ENCODE measurements at places on chromosomes 3 and 15.

- no peak for DNase-seq
These were observed 22.5 kb upstream of the ROPN1 start for GRCh38 chr3:124014366-124014942.

- DNase-seq = no peak
These were observed 350.5 kb upstream of the ICE2 start for GRCh38 chr15:60829416-60829815.

- DNase-seq = no peak
These were observed 109.6 kb upstream of the TMCO5A start for GRCh38 chr15:37824717-37825382.

GRCh38 chr3:124542214-124542869, 187.9 kb upstream of the UMPS start:
- DNase-seq = no peak

DNA sequence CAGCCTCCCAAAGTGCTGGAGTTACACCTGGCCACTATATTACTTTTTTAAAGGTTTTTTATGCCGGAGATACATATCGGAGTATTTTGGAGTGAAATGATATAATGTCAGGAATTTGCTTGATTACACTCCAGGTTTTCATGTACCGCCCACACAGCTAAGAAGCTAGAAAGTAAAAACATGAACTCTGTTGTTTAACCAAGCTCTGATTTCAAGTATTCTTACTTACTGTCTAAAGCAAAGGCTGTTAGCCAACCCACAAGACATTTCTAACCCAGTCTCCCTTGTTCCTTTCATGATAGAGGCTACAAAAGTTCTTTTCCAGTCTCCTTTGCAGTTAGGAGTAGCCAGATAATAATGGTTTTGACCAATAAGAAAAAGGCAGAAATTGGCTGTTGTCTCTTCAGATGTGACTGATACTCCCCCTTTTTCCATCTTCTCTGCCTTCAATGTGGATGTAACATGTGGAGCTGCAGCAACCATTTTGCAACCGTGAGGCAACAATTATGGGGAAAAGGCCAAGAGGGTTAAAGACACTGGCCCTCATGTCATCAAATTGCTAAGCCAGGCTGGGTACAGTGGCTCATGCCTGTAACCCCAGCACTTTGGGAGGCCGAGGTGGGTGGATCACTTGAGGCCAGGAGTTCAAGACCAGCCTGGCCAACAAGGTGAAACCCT, 6.1 kb upstream of the CP start:
- no peak for DNase-seq

DNA sequence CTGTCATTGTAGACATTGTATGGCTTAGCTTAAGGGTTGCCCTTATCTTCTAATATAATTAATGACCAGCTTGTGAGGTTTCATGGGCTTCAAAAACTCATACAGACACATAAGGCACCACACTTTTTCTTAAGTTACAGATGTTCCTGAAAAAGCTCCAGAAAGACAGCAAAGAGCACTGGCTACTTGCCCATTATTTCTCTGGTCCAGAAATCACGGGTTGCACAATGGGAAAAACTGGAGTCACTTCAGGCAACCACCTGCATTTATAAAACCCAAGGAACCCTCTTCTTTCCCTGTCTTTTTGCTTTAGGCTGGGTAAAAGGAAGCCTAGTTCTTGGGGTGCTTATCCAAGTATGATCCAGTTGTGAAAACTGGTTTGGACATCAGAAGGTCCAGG, 2.3 kb upstream of the COL6A6 start:
- DNase-seq = no peak

GRCh38 chr15:25797511-25797935, 65.6 kb downstream of the ATP10A start:
- DNase-seq = no peak

All from lower lobe of right lung (tissue), 2 donors.